Effector memory CD4-positive, alpha-beta T cell (primary cell): ENCODE measurements at places on chromosomes 4 and X.

- DNase-seq = no peak
Measured at GRCh38 chr4:106019771-106020170, 124.5 kb downstream of the NPNT start.

GRCh38 chr4:7924163-7924562 is 15.5 kb downstream of the AFAP1 start:
- no peak for DNase-seq

DNA sequence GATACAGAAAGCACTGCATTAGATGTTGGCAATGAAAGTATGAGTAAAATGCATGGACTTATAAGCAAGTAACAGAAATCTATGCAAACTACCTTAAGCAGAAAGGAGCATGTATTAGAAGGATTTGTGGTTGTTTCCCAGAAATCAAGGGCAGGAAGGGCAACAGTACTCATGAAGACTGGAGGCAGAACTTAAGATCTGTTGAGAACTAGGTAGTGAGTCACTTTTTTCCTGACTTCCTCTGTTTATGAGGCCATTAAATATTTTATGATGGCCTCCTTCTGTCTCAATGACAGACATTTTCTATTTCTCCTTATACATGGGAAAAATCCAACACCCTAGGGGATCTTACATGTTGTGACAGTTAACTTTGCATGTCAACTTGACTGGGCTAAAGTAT is 398.2 kb downstream of the MID1IP1 start:
- no peak for DNase-seq

- DNase-seq = no peak
Measured at GRCh38 chr4:38145033-38145678, 185.0 kb downstream of the PTTG2 start.

DNA sequence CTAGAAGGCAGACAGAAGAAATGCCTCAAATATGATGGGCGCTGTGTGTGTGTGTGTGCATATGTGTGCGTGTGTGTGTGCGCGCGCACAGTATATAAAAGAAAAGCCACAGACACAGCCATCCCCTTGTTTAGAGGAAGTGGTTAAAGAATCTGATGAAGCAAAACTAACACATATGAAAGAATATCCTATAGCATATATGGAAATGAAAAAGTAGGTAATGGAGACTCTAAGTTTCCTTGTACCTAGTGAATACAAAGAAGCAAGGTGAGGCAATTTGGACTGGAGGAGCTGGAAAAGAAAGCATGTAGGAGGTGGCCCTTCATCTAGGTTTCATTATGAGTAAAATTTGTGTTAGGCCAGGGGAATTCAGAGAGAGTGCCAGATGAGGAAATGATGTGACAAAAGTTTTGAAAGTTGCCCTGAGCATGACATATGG is 58.6 kb upstream of the MCF2 start:
- no peak for DNase-seq

DNA sequence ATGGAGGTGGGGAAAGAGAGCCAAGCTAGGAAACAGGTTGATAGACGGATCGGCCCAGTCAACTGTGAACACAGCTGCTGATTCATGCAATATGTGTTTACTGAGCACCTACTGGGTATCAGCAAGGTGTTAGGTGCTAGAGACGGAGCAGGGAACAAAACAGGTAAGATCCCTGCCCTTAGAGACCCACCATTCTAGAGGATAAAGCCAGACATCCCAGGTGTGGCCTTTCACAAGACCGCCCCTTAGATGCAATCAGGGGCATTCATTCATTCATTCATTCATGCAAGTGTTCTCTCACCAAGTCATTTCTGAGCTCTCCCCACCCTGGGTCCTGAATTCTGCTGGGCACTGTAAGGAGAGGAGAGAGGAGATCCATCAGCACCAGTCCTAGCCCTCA is 20.2 kb upstream of the MTM1 start:
- no peak for DNase-seq

DNA sequence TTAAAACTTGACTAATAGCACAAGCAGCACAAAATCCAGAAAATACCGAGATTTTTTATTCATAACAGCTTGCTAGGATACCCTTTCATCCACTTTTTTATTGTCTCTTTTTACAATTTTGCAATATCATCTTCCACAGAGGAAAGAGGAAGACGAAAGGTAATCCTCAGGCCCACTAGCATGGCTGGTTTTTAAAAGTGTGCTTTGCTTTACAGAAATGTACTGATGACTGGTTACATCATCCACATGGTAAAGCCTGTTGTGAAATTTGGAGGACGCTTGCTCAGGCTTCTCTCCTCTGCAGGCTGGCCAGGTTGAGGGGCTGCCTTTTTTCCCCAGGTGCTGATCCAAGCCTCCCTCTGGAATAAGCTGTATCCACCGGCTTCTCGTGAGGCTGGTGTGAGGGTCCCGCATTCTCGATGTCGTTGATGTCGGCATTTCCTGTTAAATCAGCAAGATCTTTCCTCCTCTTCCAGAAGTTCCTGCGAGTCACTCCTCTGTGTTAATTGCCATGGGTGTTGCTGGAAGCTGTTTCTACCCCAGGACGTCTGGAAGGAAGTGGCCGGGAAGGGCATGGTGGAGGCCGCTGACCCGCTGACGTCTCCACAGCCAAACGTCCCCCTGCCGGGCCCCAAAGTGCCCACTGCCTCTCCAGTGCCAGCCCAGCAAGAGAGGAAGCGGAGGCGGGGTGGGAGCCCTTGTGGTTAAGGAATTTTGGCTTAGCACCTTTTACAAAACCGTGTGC is 5.8 kb upstream of the DGKQ start:
- no peak for DNase-seq

DNA sequence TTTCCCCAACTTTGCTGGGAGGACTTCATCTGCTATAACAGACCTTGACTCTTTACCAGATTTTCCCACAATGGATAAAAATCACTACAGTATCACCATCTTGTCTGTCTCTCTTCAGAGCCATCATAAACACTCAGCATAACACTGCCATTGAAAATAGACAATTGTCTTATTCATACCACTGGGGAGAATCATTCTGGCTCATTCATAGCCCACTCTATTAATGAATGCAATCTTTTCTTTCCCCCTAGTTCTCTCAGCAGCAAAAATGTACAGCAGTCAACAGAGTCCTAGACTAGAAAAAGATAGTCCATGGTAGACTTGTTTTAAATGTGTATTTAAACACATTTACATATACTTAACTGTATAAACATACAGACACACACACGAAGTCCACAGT is 19.2 kb downstream of the SLC9A7 start:
- DNase-seq = no peak

DNA sequence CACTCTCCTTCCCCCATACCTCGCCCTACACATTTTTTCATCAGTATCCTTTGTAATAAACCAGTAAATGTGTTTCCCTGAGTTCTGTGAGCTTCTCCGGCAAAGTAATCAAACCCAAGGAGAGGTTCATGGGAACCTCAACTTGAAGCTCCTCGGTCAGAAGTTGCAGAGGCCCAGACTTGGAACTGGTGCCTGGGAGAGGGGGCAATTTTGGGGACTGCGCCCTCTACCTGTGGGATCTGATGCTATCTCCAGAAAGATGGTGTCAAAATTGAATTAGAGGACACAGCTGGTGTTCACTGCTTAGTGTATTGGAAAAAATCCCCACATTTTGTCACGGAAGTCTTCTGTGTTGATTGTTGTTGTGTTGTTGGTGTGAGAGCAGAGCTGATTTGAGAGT is 70.6 kb downstream of the ATP11C start:
- DNase-seq = no peak

- no peak for DNase-seq
Measured at GRCh38 chr4:33255507-33255906, 2535.3 kb downstream of the PCDH7 start.

GRCh38 chrX:118742176-118742575 is 14.8 kb downstream of the IL13RA1 start:
- DNase-seq = no peak

DNA sequence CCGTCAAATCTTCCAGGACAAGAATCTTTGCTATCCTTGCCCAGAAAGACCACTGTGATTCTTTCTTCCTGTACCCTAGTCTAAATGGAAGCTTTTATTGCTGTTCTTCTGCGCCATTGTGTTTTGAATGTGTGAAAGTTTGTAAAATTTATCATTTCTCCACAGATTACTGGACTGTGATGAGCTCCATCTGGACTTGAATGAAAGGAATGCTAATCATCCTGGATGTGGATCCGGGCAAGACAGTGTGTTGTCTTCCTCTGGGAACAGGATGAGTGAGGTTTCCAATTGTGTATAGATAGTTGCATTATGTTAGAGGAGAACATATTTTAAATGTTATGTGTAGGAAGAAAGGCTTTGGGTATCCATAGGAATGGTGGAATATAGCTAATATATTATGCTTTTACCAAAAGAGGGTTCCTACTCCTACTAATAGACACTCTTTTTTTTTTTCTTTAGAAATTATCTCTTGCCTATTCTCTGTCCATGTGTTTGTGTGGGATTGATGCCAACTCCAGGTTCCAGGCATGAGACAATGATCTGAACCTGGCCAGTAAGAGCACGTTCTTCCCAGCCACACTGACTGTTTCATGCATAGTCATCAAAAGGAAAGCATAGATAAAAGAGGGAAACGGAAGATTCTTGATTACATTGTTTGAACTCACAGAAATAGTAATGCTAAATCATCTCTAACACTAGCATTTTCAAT is 803.6 kb upstream of the ADGRL3 start:
- no peak for DNase-seq

DNA sequence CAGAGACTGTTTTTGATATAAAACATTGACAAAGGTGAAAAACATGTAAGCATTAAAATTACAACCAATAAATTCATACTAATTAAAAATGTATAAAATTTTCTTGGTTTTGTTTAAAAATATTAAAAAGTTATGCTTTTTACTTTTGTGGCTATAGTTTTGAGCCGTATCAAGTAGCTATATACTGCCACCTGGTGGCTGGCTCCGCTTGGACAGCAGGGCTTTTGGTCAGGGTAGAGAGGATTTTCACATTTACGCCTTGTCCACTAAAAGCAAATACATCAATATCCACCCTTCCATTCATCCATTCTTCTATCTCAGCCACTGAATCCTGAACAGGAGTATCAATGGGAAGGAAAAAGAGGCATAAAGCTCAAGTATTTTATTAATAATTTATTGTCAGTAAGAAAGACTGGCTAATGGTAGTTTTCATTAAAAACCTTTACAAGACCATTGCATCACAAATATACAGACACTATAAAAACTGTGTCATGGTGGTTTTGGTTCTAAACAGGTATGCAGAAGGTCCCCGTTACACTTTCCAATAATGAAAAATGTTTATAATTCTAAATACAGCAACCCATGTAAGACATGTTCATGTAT is 32.1 kb upstream of the MTNR1A start:
- peak; percentile 34 for DNase-seq

DNA sequence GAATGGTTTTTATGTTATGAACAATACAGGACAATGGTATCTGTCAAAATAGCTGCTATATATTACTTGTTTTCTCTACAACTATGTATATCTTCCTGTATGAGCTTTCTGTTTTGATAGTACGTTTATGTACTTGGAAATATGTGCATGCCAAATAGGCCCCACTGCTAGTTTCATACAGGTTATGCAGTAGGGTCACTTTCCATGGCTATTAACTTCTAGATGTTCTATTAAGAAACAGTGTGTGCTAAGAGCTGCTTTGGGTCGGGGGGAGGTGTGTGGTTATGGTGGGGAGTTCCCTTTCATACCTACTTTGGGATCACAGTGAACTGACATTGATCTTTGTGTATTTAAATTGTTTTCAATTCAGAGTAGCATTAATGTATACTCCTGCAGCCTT is 30.9 kb downstream of the RBPJ start:
- DNase-seq = no peak

GRCh38 chr4:154578919-154579318 is 11.6 kb downstream of the FGA start:
- no peak for DNase-seq

DNA sequence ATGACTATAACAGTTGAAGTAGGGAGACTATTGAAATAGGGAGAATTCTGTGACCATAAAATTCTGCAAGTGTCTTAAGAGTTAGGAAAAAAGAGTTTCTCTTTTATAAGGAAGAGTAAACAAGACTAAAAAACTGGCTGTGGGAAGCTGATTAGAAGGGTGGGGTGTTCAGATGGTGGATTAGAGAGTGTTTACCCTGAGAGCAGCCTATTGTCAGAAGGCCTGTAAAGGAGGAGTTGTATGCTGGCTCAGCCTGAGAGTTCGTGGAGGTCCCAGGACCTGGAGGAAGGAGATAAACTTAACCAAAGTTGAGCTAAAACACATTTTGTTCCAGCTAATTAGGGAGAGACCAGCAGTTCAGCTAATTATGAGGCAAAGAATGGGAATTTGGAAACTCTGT is 629.7 kb downstream of the PCDH7 start:
- DNase-seq = no peak

DNA sequence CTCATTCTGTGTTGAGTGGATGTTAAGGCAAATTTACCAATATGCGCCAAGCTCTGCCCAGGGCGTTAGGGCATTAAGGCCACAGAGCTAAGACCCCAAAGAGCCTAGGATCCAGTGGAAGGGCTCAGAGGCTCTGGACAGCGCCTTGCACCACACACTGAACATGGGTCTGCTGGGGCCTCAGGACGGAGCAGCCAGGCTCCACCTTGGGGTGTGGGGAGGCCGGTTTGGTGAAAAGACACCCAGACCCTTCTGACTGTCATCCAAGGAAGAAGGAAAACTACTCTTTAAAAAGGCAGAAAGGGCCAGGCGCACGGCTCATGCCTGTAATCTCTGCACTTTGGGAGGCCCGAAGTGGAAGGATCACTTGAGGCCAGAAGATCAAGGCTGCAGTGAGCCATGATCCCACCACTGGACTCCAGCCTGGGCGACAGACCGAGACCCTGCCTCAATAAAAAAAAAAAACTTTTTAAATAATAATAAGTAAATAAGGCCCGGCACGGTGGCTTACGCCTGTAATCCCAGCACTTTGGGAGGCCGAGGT is 1.3 kb upstream of the MRFAP1 start:
- DNase-seq = no peak

DNA sequence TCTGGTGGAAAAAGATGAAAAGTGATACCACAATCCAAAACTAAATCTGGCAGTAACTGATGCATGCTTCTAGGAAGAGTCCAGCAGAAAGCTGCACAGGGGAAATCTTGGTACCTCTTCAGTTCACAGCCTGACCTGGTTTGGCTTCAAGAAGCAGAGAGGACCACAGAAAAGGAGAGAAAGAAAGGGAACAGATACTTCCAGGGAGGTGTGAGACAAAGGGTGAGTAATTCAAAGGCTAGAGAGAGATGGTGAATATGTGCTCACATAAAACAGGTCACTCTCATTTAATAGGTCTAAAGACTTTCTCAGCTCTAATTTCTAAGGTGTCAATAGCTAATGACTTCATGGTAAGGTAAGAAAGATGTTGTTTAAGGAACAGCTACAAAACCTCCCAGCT is 11.2 kb downstream of the FGFBP2 start:
- no peak for DNase-seq

DNA sequence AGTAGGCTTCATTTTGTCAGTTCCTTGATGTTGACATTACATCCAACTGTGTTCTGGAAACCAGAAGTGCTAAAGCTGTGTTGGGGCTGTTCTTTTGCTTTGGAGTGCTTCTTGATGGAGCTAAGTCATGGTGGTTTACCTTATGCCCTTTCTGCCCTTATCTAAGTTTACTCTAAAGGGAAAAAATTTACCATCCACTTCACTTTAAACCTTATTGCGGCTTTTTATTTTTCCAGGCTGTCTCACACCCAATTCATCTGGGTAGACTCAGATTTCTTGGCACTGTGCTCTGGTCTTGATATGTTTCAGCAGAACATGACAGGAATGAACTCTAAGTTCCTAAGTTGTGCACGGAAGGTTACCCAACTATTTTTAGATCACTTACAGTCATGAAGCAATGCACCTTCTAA is 104.7 kb upstream of the TTC29 start:
- DNase-seq = no peak

GRCh38 chrX:11346121-11346682 is 53.0 kb downstream of the AMELX start:
- no peak for DNase-seq
